ENCODE measurements at places on chromosomes 1 and 21.

DNA sequence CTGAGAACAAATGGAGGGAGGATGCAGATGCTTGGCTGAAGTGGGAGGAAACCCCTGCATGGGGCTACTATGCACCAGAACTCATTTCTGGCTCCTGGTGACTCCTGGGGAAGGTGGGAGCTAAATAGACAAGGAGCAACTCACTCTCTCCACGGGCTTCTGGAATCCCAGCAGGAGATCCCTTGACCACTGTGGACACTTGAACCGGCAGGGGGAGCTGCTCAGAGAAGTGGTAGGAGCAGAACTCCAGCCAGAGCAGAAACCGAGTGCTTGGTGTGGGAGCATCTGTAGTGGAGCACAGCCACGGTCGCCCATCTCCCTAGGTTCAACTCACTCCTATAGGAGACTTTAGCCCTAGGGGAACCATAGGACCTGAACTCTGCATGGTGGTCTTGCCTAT, 205.6 kb upstream of the GJB5 start:
- DNase-seq, result no peak

- no peak for DNase-seq
Measured at GRCh38 chr1:167871331-167871730, 42.6 kb downstream of the ADCY10 start.

- no peak for DNase-seq
Measured at GRCh38 chr1:79847700-79848099, 841.2 kb upstream of the ADGRL4 start.

DNA sequence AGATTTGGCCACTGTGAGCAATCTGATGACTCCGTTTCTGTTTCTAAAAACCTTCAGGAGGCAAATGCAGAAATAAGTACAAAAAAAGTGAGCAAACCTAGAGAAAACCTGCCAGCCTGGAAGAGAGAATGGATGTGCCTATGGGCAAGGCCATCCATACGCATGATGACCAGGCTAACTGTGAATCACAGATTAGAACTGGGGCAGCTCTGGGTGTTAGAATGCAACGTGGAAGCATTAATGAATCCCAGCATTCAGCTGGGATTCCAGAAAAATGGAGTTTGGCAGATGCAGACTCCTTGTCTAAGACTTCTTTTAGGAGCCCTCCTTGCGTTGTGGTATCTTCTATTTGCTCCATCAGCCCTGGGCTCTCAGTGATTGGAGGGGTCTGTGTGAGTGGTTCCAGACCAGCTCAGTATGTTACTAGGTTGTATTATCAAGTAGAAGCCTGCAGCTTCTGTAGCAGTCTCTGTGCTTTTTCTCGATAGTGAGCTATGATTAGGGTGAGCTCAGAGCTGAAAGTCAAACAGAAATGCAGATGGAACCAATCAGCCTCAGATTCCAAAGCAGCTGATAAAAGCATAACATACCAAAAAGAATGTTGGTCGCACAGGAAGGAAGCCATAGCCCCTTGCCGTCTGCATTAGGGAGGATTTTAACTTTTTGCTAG, 154.0 kb downstream of the PSMG1 start:
- no peak for DNase-seq

DNA sequence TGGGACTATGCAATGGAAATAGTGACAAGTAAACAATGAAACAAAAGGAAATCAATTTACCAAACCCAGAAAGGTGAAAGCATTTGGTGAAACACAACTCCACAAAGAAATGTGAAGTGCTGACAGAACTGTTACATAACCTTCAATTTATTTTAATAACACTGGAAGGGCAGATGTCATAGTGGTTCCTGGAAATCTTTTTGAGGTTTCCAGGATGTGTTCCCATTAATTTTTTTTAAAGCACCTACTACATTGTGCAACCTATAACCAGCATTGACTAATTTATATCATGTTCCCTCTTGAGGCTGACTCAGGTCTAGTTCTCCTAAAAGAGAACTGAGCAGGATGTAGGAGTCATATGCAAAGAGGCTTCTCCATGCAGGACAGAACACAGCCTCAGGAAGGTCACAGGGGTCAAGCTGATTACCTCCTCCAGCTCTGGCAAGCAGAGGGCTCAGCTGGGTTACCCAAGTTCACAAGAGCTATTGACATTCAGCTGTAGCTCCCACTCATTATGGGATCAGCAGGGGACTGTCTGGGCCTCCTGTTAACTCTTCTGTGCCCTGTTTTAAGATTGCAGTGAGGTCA, 157.1 kb upstream of the NRIP1 start:
- DNase-seq, result no peak

Data from caudate nucleus (tissue), 63 donors.